ENCODE measurements at places on chromosomes 6 and 20. TPM values are rescaled to one million over a fixed set of nuclear protein-coding genes. Genes with fewer than 3 reads are reported as not detected.

The PSMF1 gene
- 46.9 TPM for total RNA-seq

- no peak for DNase-seq
These were observed 70.9 kb downstream of the VIP start for GRCh38 chr6:152821525-152821924.

GRCh38 chr6:41336824-41337223, 1.4 kb downstream of the NCR2 start:
- peak; percentile 50 for DNase-seq

GRCh38 chr20:35049776-35050352, 42.7 kb downstream of the TRPC4AP start:
- DNase-seq = no peak

DNA sequence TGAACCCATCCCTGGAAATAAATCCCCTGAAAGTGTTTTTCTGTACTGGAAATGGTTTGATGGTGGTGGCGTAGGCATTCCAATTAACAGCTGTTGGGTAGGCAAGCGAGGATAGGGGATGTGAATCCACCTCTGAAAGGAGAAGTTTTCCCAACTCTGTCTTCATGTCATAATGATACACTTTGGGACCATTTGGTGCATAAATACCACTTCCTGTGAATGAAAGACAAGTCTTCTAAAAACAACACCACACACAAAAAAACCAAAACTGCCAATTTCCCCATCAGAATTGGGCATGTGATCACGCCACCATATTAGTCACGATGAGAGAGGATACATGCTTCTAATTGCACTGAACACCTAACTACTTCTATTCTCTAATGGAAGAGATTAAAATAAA, 6.4 kb downstream of the VNN2 start:
- DNase-seq = no peak

DNA sequence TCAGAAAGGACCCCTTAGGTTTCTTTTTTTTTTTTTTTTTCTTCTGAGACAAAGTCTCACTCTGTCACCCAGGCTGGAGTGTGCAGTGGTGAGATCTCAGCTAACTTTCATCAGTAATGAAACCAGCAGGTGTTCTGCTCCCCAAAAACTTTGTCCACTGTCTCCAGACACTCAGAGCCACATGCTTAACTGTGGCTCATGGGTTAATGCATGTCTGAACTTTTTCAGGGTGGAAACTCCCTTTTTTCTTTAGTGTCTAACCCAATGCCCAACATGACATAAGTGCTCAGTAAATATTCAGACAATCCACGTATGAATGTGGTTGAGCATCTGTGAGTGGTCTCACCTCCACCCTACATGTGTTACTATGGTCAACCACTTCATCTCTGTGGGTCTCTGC, 45.4 kb downstream of the MYB start:
- no peak for DNase-seq

The TP53TG5 gene
- total RNA-seq = not detected

- DNase-seq = peak; percentile 71
These were observed 37.5 kb upstream of the KLHL31 start for GRCh38 chr6:53703047-53703446.

GRCh38 chr6:24865161-24865560, 66.4 kb upstream of the ARMH2 start:
- DNase-seq = no peak

GRCh38 chr6:90947184-90948064, 360.6 kb upstream of the MAP3K7 start:
- no peak for DNase-seq

The C20orf144 gene
- not detected for total RNA-seq

The TGM3 gene
- total RNA-seq = 14.5 TPM

DNA sequence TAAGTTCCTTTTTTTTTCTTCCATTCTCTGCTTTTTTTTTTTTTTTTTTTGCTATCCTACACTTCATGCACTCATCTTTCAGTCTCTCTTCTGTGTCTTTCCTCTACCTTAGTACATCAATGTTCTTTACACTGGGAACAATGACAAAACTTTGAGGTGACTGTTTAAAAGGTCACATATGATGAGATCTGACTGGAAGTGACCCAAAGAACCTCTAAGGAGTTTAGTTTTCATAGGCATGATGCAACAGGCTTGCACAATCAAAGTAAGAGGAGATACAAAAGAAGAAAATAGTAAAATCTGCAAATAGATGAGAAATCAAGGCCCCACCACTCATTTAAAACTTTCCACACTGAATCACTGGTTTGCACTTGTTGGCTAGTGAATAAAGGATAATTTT, 840.8 kb downstream of the TBC1D32 start:
- DNase-seq = no peak

DNA sequence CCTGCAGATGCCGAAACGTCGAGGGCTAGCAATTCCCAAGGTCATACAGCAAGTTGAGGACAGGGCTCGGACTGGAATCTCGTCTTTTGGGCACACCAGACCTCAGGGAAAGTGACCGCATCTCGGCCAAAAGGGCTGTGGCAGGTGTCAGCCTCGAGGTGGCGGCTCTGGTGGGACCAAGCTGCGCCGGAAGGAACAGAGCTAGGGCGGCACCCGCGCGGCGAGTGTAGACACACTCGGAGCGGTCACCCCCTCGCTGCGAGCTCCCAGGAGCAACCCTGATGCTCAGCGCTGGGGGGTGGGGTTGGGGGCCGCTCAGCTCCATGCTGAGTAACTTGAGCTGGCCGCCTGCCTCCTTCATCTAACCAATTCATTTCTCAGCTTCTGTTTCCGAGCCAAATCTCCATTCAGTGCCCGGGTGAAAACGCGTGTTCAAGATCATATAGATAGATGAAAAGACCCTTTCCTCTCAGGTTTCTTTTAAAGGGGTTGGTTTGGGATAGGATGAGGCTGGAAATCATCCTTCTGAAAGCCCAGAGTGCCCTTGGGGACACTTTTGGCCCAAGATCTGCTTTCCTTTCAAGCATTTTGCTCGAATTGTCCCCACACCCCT, 2.2 kb upstream of the TUBB2B start:
- peak; percentile 50 for DNase-seq

GRCh38 chr20:32544893-32545840, 40.0 kb downstream of the NOL4L start:
- DNase-seq = no peak

DNA sequence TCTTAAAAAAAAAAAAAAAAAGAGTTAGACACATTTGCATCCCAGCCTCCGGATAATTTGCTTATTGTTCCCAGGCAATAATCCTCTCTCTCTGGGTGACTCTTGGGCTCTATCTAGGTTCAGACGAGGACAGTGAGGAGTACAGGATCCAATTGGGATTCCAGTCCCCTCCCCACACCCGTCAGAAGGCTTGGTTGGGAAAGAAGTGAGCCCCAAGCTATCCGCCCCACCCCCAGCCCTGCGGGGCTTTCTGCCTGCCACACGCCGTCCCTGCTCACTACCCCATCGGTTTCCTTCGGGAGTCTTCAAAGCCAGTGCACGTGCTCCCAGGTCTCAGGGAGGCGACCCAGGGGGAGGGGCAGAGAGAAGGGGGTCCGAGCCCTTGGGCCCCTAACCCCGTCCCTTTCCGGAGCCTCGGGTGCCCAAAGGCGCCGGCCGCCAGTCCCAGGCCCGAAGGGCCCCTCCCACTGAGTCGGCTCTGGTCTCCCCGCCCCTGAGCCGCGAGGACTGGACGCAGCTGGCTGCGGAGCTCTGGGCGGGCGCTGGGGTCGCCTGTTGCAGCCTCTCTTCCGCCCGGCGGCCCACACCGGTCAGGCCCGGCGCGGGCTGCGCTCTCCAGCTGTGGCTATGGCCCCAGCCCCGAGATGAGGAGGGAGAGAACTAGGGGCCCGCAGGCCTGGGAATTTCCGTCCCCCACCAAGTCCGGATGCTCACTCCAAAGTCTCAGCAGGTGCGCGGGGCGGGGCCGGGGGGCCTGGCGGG, 2.5 kb downstream of the MYMX start:
- peak; percentile 95 for DNase-seq

DNA sequence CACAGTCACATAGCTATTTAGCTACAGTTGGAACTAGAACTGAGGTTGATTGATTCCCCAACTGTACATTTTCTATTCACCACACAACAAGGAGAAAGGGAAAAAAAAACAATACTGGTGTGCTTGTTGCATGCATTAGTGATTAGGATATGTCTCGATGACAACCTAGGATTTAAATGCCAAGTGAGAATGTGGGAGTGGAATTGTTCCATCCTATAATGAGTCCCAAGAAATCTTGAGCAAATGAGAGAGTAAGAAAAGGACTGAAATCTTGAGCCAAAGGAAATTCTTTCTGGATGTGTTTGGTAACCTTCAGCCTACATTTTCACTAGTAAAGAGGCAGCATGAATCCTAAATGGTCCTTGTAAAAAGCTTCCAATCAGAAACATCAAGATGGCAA, 232.7 kb downstream of the HIVEP2 start:
- DNase-seq = no peak

GRCh38 chr6:133806382-133807140, 82.4 kb upstream of the TCF21 start:
- peak; percentile 8 for DNase-seq

The FLRT3 gene
- 12.9 TPM for total RNA-seq

DNA sequence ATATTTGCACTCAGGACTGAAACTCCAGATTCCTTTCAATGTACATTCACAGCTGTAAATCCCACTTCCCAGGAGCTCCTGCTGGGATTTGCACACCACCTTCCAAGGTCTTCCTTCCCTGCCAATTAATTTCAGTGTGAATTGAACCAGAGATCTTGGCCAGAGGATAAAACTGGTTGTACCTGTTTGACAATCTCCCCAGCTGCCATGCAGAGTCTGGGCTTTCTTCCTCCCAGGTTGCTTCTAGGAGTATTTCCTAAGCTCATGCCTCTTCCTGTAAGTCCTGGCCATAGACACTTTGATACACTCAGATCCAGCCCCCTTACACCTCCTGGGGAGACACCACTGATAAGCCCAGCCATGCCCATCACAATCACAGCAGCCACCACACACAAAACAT, 15.6 kb downstream of the MAFB start:
- DNase-seq = peak; percentile 46

The TUBB1 gene
- total RNA-seq = 1.8 TPM

- DNase-seq = no peak
These were observed 13.9 kb downstream of the ZNF217 start for GRCh38 chr20:53579581-53580375.

GRCh38 chr6:106799031-106799894, 169.9 kb downstream of the QRSL1 start:
- peak; percentile 24 for DNase-seq

The RNF182 gene
- 0.51 TPM for total RNA-seq

GRCh38 chr20:56778765-56779195, 149.7 kb downstream of the TFAP2C start:
- peak; percentile 46 for DNase-seq

DNA sequence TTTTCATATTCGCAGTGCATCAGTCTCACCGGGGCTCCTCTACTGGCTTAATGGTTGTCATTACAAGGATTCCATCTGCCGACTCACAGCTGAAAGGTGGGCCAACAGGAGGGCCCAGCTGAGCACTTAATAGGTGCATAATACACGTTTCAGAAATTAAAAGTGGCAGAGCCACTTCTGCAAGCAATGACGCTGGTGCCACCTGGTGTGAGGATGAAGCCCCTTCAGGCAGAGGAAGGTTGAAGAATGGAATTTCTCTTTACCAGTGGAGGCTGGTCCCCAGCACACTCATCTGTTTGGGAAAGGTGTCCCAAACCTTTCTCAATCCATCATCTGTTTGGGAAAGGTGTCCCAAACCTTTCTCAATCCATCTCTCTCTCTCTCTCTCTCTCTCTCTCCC, 8.2 kb upstream of the STMND1 start:
- DNase-seq = no peak

DNA sequence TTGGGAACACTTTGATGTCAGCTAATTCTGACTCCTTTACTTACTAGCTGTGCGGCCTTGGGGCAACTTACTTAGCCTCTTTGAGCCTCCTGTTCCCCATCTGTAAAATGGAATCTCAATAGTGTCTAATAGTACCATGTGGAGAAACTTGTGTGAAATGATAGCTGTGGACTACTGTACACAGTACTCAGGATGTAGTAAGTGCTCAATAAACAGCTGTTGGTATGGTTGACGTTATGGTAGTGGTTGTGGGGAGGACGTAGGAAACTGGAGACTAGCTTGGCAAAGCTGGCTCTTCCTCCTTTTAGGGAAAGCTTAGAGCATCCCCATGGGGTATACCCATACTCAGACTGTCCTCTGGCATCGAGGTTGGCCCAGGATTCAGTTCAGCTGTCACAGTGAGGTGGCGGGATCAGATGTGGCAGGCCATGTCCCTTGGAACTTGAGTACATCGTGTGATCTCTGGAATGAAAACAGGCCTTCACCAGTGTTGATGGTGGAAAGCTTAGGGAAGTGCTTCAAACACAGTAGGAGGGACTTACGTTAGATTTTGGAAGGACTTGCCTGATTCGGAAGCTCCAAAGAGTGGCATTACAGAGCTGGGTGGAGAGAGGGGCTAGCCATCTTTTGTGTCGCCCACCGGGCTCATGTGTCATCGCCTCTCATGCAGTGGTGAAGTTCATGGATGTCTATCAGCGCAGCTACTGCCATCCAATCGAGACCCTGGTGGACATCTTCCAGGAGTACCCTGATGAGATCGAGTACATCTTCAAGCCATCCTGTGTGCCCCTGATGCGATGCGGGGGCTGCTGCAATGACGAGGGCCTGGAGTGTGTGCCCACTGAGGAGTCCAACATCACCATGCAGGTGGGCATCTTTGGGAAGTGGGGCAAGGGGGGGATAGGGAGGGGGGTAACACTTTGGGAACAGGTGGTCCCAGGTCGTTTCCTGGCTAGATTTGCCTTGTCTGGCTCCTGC, 7.1 kb downstream of the VEGFA start:
- peak; percentile 49 for DNase-seq
